ENCODE measurements at places on chromosomes 12 and 14. TPM values are rescaled to one million over a fixed set of nuclear protein-coding genes. Genes with fewer than 3 reads are reported as not detected.

DNA sequence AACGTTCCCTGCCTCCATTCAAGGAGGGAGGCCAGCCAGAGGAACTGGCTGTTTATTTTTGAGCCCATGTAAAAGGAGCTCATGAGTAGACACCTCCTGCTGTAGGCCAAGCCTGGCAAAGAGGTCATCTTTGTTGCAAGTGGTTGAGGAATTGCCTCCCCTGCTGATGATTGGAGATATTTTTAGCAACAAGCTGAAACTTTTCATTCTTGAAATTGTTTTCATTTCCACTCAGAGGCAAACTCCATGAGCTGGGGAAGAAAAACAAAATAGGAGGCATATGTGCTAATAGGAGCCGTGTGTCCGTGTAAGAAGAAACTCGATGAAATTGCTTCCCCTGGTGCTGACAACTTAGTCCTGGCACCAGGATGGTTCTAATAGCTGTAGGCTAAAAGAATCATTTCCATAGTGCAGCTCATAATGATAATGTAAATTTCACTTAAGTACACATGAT is 440.1 kb upstream of the FAR2 start:
- no peak for DNase-seq

DNA sequence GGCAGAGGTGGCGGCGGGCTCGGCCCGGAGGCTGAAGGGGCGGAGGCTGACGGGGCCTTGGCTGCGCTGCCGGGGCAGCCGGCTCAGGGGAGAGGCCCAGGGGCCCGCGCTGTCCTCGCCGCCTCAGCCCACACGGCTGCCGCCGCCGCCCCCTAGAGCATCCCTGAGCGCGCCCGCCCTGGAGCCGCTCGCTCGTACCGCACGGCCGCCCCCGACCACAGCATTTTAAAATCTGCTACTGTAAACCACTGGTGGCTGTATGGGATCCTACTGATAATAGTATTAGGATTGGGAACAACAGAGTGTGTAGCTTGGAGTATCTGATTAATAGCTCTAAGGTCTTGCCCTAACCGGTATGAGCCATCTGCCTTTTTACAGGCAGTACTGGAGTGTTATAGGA is 22.2 kb upstream of the EDDM3A start:
- DNase-seq = no peak

DNA sequence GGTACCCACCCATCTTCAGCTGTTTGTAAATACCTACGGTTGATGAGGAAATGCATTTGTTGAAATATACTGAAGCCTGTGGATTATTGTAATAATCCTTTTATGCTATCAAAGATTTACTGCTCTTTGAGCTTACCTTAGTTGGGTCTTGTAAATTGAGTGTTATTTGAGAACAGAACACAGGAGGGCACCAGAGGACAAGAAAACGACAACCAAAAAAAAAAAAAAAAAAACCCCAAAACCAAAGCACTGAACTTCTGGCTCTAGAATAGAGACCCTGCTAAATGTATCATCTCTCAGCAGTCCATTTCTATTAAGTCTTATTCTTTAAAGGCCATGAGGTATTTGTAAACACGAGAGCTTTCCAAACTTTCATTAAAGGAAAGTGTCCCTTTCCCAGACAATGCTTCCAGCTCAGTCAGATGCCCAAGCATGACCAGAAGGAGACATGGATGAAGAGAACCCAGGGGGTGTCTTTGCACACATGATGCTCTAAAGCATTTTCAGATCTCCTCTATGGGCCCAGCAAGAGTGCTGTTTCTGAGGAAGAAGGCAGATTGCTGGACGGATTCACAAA is 763.9 kb downstream of the NRXN3 start:
- no peak for DNase-seq

DNA sequence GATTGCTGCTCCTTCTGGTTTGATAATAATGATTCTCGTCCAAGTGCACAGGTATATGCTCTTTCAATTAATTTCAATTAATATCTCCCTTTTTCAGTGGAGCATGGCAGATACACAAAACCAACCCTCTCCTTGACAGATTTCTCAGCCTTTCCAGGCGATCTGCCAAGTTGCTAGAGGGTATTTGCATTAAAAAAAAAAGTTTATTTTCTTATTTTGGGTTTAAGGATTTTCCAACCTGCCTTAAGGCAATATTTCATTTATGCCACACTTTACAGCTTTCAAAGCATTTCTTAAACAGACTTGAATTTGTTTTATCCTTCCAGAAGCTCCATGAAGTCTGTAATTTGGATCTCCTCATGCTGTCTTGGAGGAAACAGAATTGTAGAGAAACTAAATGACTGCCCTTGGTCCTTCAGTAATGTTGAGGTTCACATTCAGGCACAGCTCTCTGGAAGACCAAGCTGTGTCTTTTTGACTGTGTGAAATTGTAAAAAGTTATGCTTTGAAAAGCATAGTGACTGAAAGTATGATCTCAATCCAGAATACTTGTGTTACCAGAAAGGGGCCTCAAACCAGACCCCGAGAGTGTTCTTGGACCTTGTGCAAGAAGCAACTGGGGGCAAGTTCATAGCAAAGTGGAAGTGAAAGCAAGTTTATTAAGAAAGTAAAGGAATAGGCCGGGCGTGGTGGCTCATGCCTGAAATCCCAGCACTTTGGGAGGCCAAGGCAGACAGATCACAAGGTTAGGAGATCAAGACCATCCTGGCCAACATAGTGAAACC is 2.3 kb downstream of the DGLUCY start:
- no peak for DNase-seq

DNA sequence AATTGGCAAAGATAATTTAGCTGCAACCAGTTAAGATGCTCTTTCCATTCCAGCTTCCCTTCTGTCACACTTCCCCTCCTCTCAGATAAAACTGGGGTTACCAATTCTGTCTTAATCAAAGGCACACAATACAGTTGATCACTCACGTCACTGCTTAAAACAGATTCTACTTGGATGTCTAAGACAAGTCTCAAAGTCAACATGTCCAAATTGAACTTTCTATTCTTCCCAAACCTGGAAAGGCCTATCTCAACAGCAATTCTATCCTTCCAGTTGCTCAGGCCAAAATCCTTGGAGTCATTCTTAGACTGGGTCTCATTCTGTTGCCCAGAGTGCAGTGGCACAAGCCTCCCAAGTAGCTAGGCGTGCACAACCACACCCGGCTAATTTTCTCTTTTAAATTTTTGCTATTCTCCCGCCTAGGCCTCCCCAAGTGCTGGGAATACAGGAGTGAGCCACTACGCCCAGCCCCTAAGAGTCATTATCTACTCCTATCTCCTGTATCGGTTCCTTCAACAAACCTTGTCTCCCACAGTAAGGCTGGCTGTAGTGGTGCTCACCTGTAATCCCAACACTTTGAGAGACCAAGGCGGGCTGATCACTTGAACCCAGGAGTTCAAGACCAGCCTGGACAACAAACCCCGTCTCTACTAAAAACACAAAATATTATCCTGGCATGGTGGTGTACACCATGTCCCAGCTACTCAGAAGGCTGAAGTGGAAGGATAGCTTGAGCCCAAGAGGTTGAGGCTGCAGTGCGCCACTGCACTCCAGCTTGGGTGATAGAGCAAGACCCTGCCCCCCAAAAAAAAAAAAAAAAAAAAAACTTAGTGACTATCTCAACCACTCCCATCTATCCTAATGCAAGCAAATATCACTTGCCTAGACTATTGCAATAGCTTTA is 4.7 kb downstream of the RPS29 start:
- DNase-seq = no peak

The LMNTD1 gene
- total RNA-seq = 0.82 TPM

The PLEKHG7 gene
- total RNA-seq = not detected

The PNN gene
- 17.0 TPM for total RNA-seq

Measured in glomerular endothelial cell (primary cell).